ENCODE measurements at places on chromosomes 13 and 19.

- DNase-seq, result no peak
Observed at GRCh38 chr13:46340631-46341111, 46.4 kb downstream of the RUBCNL start.

- DNase-seq, result no peak
Observed at GRCh38 chr13:33633701-33634545, 184.0 kb upstream of the RFC3 start.

DNA sequence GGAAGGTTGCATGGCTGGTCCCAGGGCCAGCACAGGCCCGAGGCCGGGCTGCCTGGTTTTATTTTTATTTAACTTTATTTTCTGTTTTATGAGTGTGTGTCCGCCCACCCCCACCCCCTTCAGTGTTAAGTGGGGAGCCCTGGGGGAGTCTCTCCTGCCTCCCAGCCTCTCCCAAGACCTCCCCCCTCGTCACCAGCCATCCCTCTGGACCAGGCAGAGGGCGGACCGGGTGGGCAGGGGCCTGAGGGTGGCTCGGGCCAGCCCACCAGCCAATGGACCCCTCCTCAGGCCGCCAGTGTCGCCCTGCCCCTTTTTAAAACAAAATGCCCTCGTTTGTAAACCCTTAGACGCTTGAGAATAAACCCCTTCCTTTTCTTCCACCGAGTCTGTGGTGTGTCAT lies 531 bp upstream of the TGFBR3L start:
- DNase-seq, result no peak

DNA sequence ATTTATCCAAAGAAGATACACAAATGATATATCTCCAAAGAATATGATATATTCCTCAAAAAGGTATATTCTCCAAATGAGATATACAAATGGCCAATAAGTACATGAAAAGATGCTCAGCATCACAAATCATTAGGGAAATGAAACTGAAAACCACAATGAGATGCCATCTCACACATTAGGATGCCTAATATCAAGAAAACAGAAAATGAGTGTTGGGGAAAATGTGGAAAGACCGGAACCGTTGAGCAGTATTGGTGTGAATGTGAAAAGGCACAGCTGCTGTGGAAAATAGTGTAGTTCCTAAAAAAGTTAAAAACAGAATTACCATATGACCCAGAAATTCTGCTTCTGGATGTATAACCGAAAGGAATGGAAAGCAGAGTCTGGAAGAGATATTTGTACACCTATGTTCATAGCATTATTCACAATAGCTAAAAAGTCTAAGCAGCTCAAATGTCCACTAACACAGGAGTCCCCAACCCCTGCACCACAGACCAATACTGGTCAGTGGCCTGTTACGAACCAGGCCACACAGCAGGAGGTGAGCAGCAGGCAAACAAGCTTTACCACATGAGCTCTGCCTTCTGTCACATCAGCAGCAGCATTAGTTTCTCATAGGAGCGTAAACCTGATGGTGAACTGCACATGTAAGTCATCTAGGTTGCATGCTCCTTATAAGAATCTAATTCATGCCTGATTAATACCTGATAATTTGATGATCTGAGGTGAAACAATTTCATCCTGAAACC lies 291.9 kb downstream of the PCDH20 start:
- no peak for DNase-seq

- no peak for DNase-seq
Observed at GRCh38 chr13:42170029-42170428, 101.9 kb upstream of the AKAP11 start.

GRCh38 chr13:26621731-26622401 lies 64.4 kb downstream of the WASF3 start:
- DNase-seq, result no peak

DNA sequence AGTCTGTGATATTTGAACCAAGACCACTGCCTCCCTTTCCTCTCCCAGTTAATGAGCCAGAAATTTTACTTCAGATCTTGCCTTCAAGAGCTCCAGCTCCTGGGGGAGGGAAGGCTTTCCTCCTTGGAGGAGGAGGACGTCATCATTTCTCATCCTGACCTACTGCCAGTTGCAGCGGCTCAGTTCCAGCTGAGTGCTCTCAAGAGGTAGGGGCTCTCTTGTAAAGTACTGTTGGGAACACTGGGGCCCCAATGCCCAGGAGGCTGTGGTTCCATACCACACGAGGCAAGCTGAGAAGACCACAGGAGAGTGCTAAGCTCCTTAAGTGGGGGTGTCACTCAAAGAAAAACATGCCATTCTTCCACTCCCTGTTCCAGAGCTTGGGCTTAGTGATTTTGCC lies 36.2 kb downstream of the METTL21C start:
- DNase-seq, result no peak

- DNase-seq, result no peak
Observed at GRCh38 chr13:113367020-113367560, 3.2 kb upstream of the GRTP1 start.

Data from hematopoietic multipotent progenitor cell treated with erythropoietin and hydrocortisone succinate and interleukin-3 and kit ligand, for 4 days (in vitro differentiated cells).